Hair follicle dermal papilla cell (primary cell): ENCODE measurements at places on chromosomes 3 and 15. TPM values are rescaled to one million over a fixed set of nuclear protein-coding genes. Genes with fewer than 3 reads are reported as not detected.

DAZL gene
- under 0.01 and 0.16 TPM in 2 replicates for total RNA-seq

ATP2B2 gene
- not detected in 2 replicates for total RNA-seq

PSTPIP1 gene
- not detected in 2 replicates for total RNA-seq

SIDT1 gene
- total RNA-seq, result not detected in 2 replicates

FOXL2NB gene
- 10.4 and 11.8 TPM in 2 replicates for total RNA-seq

FBXO40 gene
- total RNA-seq, result not detected in 2 replicates

GOLGA6L1 gene
- total RNA-seq, result not detected in 2 replicates

CCR8 gene
- not detected in 2 replicates for total RNA-seq
